ENCODE measurements at places on chromosomes 3 and 15.

DNA sequence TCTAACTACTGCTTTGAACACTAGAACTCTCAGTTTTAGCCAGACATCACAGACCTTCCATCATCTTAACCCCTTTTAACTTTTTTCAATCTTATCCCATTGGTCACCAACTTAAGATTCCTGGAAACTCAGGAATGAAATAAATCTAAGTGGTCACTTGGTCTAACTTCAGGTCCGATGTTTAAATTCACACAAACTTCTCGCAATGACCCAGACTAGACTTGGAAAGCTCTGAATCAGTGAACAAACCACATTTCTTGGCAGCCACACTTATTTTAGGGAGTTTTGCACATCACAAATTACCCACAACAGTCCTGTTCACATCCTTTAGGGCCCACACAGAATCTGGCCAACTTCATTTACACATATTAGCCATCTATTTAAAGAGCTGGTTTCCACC lies 118.9 kb downstream of the MAGI1 start:
- no peak for DNase-seq

DNA sequence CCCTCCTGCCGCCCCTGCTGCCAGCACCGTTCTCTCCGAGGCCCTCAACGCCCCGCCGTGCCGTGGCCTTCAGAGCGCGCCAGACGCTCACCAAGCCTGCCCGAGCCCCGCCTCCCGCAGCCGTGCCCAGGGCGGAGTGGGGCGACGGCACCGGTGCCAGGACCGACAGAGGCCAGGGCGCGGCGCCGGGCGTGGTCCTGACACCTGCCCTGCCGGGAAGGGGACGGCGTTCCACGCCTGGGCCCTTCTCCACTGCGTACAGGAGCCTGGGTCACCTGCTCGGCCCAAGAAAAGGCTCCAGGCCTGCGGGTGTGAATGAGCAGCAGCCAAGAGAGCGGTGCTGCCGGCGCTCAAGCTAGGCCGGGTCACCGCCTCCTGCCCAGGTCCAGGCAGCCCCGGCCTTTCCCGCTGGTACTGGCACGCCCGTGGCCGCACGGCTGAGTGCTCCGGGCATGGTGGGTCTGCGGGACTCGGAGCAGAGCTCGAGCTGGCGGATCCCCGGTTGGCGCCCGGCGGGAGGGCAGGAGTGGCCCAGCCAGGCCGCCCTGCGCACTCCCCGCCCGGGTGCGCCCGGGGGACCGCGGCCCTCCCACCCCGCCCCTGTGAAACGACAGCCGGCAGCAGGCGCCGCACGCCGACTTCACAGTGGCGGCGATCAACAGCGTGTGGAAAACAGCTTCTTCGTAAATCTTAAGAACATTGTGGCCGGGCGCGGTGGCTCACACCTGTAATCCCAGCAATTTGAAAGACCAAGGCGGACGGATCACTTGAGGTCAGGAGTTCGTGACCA lies 4.2 kb downstream of the OCA2 start:
- DNase-seq = peak; percentile 83

- peak; percentile 36 for DNase-seq
These were observed 272.5 kb upstream of the ARHGEF26 start for GRCh38 chr3:153848702-153849101.

GRCh38 chr3:65888196-65888595 lies 150.5 kb downstream of the MAGI1 start:
- no peak for DNase-seq

GRCh38 chr3:109316162-109316730 lies at the start of gene DPPA2:
Gene DPPA2 (minus strand): TSS chr3:109316517. CDS start chr3:109314542, 1,975 bp downstream.
- DNase-seq = no peak

DNA sequence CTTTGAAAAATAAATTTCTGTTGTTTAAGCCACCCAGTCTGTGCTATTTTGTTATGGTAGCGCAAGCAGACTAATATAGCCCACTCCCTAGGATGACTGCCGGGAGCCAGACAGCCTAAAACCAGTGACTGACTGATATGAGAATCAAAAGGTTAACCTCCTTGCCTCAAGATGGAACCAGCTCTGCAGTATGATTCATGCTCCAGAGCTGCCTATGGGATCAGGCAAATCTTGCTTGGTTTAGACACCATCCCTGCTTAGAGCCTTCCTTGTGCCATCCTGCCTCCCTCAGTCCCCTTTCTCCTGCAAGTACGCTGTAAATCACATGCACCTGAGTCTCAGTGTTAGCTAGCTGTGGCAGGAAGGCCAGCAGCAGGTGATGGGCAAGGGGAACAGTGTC lies 39.3 kb downstream of the TRANK1 start:
- no peak for DNase-seq

GRCh38 chr15:101447168-101447533 lies 42.4 kb downstream of the PCSK6 start:
- DNase-seq = no peak

GRCh38 chr15:64687688-64688087 lies 87.7 kb downstream of the RBPMS2 start:
- DNase-seq = no peak

Measured in retina (tissue), 1 donor.